ENCODE measurements at places on chromosomes 4 and X.

DNA sequence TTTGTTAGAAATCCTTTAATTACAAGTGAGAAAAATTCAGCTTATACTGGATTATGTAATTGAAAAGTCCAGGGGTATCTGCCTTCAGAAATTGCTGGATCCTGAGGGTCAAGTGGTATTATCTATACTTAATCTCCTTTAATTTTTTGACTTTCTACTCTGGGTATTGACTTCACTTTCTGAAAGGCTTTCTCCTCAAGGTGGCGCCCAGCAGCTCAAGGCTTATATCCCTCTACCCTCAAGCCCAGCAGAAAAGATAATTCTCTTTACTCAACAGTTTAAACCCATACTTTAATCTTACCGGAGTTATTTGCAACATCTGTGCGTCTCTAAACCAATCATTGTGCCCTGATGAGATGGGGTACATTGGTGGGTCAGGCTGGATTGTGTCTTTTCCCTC, 129.5 kb downstream of the LARP7 start:
- peak; percentile 4 for DNase-seq

- peak; percentile 32 for DNase-seq
Measured at GRCh38 chrX:114611018-114611619, 27.2 kb downstream of the HTR2C start.

DNA sequence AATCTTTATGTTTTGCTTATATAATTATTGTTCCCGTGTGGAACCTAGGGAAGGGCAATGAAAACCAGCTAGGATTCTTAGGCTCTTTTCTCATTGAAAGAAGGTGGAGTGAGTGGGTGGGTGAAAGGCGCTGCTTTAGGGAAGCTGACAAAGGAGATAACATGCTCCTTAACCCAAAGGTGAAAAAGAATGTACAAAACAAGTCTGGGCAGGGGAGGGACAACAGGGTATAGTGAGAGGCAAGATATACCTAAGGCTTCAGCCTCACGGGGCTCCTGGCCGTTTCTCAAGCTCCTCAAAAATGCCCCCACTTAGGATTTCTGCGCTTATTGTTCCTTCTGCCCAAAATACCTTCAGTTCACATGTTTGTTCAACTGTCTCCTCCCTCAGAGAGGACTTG, 1.8 kb downstream of the SH2D1A start:
- DNase-seq, result no peak

- DNase-seq, result peak; percentile 22
Measured at GRCh38 chr4:61375301-61375700, 175.2 kb downstream of the ADGRL3 start.

DNA sequence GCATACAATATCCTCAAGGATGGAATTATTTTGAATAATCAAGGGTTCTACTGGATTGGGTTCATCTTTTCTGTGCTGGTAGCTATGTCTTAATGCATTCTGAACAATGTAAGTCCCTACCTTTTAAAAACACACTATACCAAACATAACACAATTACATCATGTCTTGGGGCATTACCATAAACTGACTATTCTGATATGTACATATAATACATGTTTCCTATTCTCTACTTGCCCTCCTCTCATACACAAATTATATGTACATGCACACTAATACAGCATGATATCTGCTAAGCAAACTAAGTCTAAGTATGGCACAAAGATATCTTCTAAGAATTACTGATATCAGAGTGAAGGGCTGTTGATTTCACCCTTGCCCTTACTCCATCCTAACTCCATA, 147.1 kb downstream of the PRDM5 start:
- DNase-seq, result no peak

GRCh38 chr4:157290622-157291021, 70.1 kb downstream of the GRIA2 start:
- DNase-seq, result no peak

DNA sequence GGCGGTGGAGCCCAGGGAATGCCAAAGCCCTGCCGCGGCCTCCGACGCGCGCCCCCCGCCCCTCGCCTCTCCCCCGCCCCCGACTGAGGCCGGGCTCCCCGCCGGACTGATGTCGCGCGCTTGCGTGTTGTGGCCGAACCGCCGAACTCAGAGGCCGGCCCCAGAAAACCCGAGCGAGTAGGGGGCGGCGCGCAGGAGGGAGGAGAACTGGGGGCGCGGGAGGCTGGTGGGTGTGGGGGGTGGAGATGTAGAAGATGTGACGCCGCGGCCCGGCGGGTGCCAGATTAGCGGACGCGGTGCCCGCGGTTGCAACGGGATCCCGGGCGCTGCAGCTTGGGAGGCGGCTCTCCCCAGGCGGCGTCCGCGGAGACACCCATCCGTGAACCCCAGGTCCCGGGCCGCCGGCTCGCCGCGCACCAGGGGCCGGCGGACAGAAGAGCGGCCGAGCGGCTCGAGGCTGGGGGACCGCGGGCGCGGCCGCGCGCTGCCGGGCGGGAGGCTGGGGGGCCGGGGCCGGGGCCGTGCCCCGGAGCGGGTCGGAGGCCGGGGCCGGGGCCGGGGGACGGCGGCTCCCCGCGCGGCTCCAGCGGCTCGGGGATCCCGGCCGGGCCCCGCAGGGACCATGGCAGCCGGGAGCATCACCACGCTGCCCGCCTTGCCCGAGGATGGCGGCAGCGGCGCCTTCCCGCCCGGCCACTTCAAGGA, at the start of gene FGF2:
TSS of gene FGF2 (plus strand) at position 279 of the 705 bp plus-strand sequence. CDS start at position 623, 344 bp downstream.
- peak; percentile 82 for DNase-seq

DNA sequence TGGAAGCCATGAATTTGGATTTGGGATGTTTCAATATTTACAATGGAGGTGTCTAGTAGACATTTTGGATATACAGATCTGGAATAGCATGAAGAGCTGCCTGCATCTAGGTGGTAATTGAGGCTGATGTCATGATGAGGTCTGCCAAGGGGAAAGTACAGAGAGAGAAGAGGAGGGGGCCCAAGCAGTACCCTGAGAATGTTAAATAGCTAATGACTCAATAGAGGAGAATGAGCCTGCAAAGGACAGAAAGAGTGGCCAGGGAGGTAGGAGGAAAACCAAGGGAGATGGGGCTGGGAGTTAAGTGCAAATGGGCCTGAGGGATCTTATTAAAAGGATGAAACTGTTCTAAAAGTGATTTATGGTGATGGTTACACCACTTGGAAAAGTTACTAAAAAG, 182.2 kb upstream of the KIT start:
- peak; percentile 26 for DNase-seq

GRCh38 chrX:133482056-133482952, 67.0 kb upstream of the GPC4 start:
- DNase-seq, result peak; percentile 75

DNA sequence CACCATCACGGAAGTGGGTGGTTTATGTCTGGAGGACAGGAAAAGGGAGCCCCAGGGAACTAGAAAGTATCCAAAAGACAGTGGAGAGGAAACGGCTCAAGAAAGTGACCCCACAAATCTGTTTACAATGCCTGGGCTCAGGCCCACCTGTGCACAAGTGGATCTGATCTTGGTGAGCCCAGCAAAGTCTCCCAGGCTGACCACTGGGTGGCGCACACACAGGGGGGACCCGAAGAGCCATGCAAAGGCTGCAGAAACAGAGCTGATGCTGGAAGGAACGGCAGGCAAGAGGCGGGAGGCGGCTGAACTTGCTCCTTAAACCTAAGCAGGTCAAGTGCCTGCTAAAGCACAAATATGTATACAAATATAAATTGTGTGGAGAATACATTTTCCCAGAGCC, 9.6 kb downstream of the HAUS7 start:
- peak; percentile 30 for DNase-seq

GRCh38 chr4:3384771-3385710, 56.7 kb upstream of the HGFAC start:
- no peak for DNase-seq

DNA sequence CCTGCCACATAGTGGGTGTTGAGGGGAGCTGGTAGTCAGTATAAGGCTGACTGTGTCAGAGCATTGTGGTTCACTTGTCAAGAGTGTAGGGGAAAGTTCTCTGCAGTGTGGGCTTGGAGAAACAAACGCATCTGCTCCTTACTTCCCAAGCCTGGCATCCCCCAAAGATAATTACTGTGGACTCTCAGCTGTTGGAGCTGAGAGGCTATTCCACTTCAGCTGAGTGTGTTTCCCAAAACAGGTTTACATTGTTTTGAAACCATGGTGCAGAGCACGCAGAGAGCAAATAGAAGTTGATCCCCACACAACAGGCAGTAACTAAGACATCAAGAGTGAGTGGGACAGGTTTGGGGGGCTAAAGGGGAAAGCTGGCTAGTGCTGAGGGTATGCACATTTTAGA, 181.0 kb upstream of the EOLA2 start:
- no peak for DNase-seq

DNA sequence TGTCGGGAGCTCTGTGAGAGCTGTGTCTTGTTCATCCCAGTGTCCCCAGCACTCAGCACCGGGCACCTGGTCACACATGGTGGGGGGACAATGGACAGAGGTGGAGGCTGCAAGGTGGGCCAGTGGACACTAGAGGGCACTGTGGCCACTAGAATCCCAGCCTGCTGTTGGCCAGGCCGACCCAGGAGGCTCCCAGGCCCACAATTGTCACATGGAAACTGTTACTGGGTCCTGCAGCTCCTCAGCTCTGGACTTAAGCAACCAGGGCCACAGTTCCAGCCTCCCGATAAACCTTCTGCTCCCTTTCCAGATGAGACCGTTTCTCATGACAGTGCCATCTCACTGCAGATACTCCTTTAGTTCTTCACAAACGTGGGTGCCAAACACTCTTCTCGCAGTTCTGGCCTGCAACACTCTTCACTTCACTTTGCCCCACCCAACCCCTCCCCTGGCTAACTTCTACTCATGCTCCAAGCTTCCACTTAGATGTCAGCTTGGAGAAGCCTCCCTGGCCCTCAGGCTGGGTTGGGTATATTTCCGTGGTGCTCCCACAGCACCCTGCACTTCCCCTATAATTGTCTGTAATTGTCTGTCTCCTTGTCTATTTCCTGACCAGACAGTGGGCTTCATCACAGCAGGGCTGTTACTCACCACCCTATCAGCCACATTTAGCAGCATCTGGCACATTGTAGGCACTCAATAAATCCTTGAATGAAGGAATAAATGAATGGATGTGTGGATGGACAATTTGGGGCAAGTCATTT, 3.5 kb upstream of the IQSEC2 start:
- DNase-seq, result peak; percentile 26

GRCh38 chr4:16199093-16199492, 27.2 kb downstream of the TAPT1 start:
- DNase-seq, result peak; percentile 20

DNA sequence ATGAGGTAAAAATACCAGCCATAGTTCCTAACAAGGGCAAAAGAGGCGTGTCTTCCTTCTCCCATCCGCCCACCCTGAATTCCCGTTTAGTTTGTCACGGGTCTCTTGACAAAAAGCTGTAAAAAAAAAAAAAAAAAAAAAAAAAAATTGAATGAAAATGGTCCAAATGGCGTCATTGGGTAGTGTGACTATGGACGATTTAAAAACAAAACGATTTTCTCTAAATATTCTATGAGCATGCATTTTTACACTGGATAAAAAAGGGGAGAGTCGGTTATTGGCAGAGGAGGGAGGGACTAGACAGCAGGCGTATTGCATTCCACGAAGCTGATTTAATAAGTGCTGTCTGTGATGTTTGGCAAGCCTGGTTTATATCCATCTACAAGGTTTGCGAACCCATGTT, at the start of gene FAM133A:
TSS of gene FAM133A (plus strand) at position 338 of the 403 bp plus-strand sequence. CDS start 35,214 bp downstream, outside the sequence.
- DNase-seq, result peak; percentile 49

- DNase-seq, result no peak
Measured at GRCh38 chr4:21763855-21764254, 184.7 kb downstream of the KCNIP4 start.

DNA sequence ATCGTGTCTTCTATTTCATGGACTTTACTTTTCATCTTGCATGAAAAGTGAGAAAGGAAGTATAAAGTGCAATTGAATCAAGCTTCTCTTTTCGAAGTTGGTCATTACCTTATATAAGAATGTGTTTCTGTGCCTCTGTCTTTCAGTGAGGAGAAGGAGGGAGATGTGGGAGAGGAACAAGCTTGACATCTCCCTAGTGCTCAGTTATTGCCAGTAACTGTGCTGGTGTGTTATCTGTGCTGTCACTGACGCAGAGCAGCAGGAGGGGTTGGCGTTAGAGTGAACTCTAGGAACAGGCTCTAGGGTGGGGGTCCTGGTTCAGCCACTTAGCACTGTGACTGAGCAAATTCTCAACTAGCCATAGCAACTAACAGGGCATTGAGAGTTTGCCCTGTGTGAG, 34.0 kb upstream of the TBC1D9 start:
- DNase-seq, result no peak

GRCh38 chrX:155027509-155028066, 944 bp downstream of the FUNDC2 start:
- peak; percentile 67 for DNase-seq

DNA sequence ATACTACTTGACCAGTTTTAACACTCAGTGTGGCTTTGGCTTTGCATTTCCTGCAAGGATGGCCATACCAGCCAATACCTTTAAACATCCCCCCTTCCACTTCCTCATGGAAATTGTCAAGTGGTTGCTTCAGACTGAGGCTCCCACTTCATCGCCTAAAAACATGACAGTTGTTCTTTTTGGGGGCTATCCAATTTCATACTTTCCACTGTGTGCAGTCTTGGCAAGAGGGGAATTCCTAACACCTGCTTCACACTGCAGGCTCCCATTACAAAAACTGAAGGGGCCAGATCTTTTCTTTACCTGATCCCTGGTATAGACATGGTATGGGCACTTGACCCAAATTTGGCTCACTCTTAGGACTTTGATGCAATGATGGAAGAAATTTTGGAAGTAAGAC, 28.5 kb upstream of the TSR2 start:
- DNase-seq, result no peak

GRCh38 chr4:163544407-163545038, 50.0 kb downstream of the TMA16 start:
- peak; percentile 46 for DNase-seq

- peak; percentile 67 for DNase-seq
Measured at GRCh38 chr4:77931452-77932135, 69.0 kb downstream of the MRPL1 start.

- peak; percentile 0 for DNase-seq
Measured at GRCh38 chrX:42602136-42602535, 175.8 kb downstream of the PPP1R2C start.

DNA sequence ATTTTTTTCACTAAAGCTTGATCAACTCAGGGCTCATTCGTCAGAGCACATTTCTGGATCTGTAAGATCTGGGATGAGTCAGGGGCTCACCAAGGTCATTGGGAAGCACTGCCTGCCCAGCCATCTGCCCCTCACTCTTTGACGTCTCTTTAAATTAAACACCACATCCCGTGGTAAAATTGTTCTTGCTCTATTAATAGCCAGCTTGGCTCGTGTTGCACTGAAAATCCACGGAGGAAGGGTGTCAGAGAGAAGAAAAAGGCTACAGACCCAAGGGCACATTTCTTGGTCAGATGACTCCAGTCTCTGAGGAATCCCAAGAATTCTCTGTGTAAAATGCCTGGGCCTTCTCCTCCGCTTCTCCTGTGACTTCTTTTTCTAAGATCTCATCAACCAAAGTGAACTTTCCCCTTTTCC, 45.7 kb upstream of the GATB start:
- DNase-seq, result peak; percentile 75

- peak; percentile 32 for DNase-seq
Measured at GRCh38 chr4:142155347-142155746, 519.0 kb downstream of the IL15 start.
